ENCODE measurements at places on chromosomes 7 and 10.
A peak's percentile ranks its signal among the peaks of the same experiment; 100 is the strongest.

GRCh38 chr10:100184840-100185239 is 989 bp downstream of the ERLIN1 start:
- no peak for DNase-seq

DNA sequence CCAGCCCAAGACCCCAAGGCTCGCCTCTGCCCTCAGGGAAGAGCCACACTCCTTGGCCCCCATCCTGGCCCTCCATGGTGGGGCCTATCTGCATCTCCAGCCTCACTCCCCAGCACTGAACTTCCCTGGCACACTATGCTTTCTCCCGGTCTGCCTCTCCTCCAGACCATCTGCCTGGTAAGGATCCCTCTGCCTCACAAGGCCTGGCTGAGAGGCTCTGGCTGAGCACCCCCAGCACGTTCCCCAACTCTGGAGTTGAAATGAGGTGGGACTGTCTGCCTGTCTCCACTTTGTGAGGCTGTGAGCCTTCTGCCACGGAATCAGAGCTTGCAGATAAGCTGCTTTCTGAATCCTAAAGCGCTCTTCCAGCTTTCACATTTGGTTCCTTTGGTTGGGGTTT is 220.7 kb downstream of the TNS3 start:
- no peak for DNase-seq

DNA sequence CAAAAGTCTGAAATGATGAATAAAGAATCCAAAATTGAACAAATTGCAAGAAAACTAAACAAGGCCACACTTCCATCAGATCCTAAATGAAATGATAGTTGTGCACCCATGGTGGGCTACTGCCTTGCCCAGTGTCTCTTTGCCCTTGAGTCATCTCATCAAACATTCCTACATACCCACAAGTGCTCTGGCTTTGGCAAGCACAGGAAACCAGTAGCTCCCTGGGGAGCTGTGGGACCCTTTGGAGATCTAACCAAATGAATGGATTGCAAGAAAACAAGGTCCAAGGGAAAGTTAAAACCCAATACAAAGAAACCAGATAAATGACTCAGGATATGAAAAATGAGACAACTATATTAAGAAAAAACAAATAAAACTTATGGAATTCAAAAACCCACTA is 129.8 kb upstream of the TMEM229A start:
- DNase-seq = no peak

DNA sequence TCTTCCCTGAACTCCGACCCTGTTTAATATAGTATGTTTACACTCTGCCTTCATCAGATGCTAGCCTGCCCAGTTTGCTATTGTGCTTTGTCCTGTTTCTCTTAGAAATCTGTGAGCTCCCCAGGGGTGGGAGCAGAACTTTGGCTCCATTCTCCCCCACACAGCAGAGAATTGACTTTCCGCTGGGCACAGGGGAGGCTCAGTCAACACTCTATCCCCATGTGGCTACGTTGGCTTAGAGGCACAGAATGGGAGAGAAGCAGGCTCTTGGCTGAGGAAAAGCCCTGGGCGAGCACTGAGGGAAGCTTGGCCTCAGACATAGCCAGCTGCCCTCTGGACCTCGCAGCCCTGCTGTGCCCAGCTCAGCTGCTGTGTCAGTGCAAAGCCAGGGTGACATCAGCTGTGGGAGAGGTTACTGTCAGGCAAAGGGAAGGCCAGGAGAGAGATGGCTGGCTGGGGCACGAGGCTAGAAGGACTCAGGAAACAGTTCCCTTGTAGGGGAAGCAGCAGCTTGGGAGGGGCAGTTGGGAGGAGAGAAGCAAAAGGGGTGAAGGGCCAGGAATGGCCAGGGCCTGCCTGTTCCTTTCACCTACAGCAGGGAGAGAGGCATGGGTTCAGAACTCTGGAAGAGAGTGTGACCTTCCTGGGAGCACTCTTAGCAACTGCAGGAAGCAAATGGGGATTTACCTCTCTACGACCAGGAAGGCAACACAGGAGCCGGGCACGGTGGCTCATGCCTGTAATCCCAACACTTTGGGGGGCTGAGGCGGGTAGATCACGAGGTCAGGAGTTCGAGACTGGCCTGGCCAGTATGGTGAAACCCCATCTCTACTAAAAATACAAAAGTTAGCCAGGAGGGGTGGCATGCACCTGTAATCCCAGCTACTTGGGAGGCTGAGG is 5.8 kb upstream of the SCD start:
- DNase-seq = peak; percentile 67

DNA sequence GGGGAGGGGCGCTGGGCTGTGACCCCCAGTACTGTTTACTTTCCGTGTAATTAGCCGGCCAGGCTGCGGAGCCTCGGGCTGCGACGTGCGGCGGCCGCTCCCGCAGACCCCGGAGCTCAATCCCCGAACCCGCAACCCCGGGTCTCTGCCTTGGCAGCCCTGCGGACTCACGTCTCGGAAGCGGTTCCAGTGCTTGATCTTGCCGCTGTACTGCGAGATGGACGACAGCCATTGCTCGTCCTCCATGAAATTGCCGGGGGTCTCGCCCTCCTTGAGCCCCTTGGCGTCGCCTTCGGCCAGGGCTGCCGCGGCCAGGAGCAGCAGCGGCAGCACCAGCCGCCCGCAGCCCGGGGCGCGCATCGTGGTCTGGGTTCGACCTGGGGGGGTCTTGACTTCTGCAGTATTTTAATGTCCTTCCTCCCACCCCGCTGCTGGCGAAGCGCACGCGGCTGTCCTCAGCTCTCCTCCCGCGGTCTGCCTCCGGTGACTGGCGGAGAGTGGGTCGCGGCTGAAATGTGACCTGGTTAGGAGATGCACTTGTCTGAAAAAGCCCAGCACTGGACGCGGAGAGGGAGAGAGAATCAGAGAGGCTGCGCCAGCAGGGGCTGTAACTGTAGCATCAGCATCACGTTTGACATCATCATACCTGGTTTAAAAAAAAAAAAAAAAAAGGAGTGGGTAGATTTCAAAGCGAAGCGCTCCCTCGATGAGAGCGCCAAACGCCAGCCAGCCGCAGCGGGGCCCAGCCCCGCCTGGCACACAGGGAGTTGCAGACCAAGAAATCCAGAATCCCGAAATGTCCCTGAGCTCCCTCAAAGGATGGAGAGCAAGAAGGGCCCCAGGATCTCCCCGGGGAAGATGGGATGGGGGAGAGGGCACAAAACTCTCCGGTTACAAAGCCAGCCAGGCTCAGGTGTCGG is at the start of gene SPOCK2:
SPOCK2 (minus strand) TSS at position 583 of the 920 bp plus-strand sequence; CDS start at position 360, 223 bp downstream.
- DNase-seq = no peak

GRCh38 chr7:28681693-28682310 is 269.5 kb downstream of the CREB5 start:
- no peak for DNase-seq

DNA sequence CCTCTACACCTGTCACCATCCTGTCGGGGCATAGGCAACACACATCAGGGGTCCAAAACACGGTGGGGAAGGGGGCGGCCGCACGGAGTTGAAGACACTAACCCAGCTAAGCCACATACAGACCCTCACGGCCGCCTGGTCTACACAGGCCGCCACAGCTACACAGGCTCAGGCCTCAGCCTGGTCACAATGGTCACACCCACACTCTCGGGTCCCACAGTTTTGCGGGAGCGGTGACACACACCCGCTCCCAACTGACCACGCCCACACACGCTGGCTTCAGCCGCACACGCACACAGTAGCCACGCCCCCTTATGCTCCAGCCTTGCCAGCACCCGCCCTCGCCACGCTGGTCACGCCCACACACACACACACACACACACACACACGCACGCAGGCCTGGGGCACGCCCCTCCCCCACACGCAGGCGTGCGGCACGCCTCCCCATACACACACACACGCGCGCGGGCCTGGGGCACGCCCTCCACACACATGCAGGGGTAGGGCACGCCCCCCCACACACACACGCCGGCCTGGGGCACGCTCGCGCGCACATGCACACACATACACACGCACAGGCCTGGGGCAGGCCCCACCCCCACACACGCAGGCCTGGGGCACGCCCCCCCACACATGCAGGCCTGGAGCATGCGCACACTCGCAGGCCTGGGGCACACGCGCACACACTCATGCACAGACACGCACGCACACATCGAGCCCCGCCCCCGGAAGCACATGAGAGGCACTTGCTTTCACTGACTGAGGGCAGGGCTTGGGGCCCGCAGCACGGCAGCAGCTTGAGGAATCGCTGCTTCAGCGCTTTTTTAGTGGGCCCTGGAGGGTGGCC is 12.3 kb upstream of the OGA start:
- DNase-seq = no peak

- DNase-seq = no peak
Measured at GRCh38 chr7:47080816-47081215, 501.1 kb downstream of the TNS3 start.

DNA sequence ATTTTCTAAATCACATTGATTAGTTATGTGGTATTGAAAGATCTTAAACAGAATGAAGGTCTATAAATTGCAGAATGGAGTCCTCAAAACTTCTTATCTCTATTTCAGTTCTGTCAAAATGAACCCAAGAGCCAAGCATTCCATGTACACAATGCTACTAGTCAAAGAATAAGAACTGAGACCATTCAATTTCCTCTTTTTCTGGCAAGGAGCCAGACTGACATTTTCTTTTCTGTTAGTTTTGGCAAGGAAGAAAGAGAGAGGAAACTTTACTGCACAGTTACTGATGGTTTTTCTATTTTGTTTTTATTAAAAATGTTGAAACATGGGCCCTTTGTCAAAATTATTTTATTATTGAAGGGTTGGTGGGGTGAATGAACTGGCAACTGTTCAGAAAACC is 181.8 kb upstream of the FERD3L start:
- DNase-seq = no peak

DNA sequence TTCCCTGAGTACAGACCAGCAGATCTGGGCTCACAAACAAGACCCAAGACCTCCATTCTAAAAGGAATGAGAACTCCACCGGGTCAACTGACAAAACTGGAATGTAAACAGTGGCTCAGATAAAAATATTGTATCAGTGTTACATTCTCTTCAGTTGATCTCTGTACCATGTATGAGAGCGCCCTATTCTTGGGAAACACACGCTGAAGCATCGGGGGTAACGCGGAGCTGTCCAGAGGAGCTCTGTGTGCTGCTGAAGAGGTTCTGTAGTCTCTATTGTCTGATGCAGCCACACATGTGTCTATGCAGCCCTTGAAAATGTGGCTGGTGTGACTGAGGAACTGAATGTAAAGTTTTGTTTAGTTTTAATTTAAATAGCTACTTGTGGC is 39.7 kb downstream of the HIPK2 start:
- DNase-seq = peak; percentile 55

- no peak for DNase-seq
Measured at GRCh38 chr7:6294839-6295238, 22.4 kb upstream of the CYTH3 start.

- DNase-seq = no peak
Measured at GRCh38 chr10:72509206-72509799, 116.6 kb downstream of the MICU1 start.

DNA sequence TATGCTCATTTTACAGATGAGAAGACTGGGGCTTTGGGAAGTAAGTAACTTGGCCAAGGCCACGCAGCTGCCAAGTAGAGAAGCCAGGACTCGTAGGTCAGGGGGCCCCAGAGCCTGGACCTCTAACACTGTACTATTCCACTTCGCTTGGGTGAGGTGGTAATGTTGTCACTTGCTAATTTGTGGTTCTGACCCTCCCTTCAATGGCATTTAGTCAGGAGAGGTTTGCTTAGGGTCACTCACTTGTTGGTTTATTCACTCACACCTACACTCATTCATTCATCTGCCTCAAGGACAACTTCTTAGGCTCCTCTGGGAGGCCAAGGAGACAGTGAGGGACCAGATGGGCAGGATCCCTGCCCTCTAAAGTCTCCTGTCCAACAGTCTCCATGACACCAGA is 21.3 kb downstream of the BTBD16 start:
- no peak for DNase-seq

DNA sequence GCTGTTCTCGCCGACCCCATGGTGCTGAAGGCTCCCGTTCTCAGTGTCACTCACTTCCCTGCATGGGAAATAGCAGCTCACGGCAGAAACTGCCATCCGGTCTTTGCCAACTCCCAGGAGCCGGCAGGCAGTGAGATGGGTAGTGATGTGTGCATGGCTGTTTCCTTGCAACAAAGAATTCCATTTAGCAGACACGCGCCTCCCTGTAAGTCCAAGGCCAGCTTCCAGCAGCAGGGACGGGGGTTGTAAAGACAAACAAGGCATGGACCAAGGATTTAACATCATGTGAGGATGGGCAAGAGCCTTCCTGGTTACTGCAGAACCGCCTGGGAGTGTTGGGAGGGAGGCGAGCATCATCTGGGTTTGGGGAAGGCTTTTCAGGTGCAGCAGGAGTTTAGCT is 273.1 kb downstream of the GLRX3 start:
- no peak for DNase-seq

GRCh38 chr7:106635411-106635810 is 25.5 kb downstream of the CCDC71L start:
- DNase-seq = no peak

DNA sequence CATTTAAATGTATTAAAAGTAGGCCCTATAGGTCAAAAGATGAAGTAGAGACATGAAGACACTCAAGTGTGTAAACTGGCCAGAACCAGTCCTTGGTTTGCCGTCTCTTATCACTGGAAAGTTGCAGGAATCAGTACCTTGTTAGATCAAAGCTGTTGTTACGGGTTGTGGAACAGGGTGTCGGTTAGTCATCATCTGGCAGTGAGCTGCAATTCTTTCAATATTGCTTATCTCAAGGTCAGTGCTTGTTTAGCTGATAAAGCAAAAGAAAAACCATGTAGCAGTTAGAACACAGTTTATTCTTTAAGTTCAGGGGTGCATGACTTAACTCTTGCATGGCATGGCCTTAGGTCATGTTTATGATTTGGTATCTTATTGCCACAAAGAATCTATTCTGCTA is 10.0 kb upstream of the SLC13A1 start:
- DNase-seq = no peak

- DNase-seq = no peak
Measured at GRCh38 chr7:8131694-8132605, 130.0 kb downstream of the ICA1 start.

DNA sequence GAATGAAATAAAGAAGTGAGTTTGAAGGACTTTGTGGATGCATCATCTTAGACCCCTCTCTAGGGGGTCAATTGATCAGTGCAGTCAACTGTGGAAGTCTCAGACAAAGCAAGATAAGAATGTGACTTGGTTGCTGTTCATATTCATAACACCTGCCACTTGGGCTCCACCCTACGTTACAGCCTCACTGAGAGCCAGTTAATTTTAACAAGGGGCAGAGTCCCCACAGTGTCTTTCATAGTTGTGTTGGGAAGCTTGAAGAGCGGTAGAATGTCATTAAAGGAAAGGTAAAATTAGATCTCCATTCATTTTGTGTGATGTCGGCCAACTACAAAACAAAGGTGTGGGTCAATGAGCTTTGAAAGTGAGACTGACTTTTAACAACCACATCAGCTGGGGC is 442.1 kb upstream of the C7orf33 start:
- no peak for DNase-seq

DNA sequence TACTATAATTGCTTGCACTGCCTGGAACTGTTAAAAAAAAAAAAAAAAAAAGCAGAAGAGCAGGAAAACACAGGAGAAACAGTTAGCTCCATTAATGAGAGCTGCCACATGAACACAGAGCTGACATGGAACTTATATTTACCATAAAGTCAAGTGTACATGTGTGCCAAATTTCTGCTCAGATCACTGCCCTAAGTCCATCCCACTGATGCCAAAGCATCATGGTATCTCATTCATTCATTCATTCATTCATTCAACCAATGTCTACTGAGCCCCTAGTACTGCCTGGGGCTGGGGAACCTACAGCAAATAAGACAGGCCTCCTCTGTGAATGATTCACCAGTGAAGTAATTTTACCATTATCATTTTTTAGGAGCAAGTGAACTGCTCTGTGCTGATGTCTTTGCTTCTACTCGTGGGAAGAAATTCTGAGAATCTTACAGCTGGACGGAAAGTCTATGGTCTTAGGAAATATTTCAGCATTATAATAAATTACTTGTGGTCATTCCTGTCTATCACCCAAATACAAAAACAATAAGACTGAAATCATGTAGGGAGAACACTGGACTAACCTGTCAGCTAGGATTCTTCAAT is 58.8 kb upstream of the ABLIM1 start:
- no peak for DNase-seq
